ENCODE measurements at places on chromosomes 12 and 14. TPM values are rescaled to one million over a fixed set of nuclear protein-coding genes. Genes with fewer than 3 reads are reported as not detected.
A peak's percentile ranks its signal among the peaks of the same experiment; 100 is the strongest.

PROX2 gene
- total RNA-seq: 0.31 TPM

- DNase-seq: peak; percentile 44
Observed at GRCh38 chr12:4107436-4107878, 166.1 kb upstream of the CCND2 start.

LRRC43 gene
- total RNA-seq: 0.39 TPM

- DNase-seq: no peak
Observed at GRCh38 chr12:118065380-118065779, 4.4 kb upstream of the WSB2 start.

GRCh38 chr12:97862072-97862471 lies 399.5 kb downstream of the RMST start:
- no peak for DNase-seq

- DNase-seq: no peak
Observed at GRCh38 chr12:26810330-26810729, 22.7 kb downstream of the ITPR2 start.

RERG gene
- not detected for total RNA-seq

SERPINA1 gene
- total RNA-seq: 0.35 TPM

DNA sequence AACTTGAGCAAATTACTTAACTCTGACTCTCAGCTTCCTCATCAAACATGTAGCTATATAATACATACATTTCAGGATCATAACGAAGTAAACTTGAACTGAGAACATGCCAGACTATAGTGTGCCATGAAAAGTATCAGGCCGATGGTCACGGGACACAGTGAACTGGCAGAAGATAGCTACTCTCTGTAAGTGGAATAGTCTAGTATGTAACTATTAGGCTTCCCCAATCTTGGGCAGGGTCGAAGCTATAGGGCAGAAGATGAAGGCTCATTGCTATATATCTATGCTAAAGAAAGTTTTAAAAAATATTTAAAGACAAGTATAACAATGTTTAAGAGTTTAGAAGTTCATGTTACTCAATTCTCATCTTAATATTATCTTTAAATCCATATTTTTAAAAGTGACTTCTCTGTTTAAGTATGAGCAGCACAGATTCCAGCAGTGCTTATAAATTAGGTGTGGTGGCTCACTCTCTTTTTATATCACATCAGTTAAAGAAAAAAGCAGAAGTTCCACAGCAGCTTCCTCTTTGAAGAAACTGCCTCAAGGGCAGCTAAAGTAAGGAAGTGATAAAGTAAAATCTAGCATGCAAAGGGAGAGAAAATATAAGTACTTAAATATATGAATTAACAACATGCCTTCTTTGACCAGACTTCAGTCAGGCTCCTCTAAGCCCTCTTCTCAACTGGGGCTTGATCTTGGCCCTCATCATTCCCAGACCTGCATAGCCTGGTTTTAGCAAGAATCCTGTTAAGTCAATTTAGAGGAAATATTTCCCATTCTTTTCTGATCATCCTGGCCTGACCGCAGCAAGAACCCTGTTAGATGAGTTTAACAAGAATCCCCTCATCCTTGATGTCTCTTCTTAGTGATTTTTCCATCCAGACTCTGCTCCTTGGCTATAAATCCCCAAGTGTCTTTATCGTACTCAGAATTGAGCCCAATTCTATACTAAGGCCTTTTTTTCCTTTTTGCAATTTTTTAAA lies 8.4 kb upstream of the GLIPR1 start:
- DNase-seq: no peak

GRCh38 chr14:24368562-24369252 lies 723 bp downstream of the NFATC4 start:
- no peak for DNase-seq

DNA sequence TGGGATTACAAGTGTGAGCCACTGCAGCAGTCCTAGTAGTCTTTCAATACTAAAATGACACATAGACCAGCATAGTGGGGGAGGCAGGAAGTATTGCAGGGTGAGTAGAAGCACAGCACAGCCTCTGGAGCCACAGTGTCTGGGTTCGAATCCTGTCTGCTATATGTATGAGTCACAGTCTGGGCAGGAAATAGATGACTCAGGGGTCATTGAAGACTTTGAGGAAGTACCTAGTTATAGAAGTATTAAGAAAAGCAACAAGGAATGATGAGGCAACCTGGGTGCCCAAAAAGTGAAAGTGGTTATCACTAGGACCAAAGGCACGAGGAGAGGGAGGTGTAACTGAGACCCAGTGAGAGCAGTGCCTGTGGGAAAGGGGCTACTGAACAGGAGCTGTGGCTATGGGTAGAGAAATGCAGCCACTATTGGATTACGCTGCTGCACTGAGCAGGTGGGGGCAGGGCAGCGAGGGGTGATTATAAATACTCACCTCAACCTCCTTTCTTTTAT lies 124.0 kb downstream of the PDE3A start:
- no peak for DNase-seq

GRCh38 chr14:60656686-60657455 lies 7.6 kb upstream of the SIX1 start:
- DNase-seq: peak; percentile 27

DNA sequence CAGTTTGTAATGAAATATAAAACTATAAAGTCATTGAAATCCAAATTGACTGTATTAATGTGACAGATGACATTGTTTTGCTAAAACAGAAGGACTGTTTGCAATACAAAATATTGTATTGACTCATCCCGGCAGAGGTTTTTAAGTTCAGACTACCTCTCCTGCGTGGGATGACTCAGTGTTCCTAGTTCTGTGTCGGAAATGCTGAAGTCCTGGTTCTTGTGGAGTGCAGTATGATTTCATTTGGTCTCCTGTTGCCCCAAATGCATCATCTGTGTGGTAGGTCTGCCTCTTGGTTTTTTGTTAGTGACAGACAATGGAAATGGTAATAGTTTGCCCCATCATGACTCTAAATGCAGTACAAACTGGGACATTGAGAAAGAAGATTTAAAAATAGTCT lies 27.8 kb downstream of the PELI2 start:
- no peak for DNase-seq

RASAL1 gene
- 2.3 TPM for total RNA-seq

- no peak for DNase-seq
Observed at GRCh38 chr12:88063375-88063774, 34.2 kb upstream of the C12orf50 start.

DNA sequence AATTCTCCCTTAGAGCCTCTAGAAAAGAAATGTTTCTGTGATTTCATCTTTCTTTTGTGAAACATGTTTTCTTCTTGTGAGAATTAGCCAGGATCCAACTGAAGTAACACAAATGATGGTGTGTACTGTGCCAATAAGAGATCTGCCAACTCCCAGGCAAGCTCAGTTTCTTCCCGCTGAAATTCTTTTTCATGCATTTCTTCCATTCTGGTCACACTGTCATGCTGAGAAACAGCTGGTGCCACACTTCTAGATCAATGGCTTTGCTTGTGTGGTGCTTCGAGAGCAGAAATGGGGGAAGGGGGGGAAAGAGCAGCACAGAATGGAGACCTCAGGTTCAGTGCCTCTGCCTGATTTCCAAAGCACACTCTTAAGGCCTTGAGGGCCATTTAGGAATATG lies 41.4 kb upstream of the FGF6 start:
- no peak for DNase-seq

- no peak for DNase-seq
Observed at GRCh38 chr12:49015196-49015595, 3.4 kb downstream of the PRKAG1 start.

DNA sequence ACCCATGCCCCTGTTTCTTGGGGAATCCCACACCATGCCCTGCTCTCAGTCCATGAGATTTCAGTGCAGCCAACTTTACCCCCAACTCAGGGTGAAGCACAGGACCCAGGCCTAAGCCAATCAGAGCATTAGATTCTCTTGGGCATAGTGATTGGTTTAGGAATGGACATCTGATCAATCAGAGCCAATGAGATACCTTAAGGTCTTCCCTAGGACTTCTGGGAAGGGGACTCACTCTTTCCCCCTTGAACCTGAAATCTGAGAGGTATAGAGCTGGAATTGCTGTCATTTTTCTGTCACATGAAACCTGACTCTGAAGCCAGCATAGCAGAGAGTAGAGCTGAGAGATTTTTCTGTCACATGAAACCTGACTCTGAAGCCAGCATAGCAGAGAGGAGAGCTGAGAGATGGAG lies 127.1 kb downstream of the ZFP36L1 start:
- DNase-seq: peak; percentile 27

- no peak for DNase-seq
Observed at GRCh38 chr14:29461101-29461500, 466.5 kb downstream of the PRKD1 start.

RECQL gene
- total RNA-seq: 14.6 TPM

TAS2R42 gene
- total RNA-seq: not detected

KCNMB4 gene
- total RNA-seq: 1.4 TPM

DNA sequence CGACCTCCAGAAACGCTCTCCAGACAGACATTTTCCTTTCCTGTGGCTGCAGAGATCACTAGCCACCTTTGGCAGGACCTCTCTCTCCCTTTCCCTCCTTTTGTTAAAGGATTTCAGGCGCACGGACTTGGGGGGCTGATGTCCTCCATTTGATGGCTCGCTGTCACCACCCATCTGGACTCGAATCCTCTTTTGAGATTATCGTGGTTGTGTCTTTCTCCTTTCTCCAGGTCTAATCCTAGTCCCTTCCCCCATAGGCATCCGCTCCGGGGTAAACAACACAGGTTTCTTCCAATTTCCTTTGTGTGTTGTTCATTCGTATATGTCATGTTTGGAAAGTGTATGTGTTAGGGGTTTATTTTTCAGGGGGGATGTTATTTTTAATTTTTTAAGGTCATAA lies 56.7 kb upstream of the SLC24A4 start:
- DNase-seq: no peak

MYH6 gene
- total RNA-seq: not detected

- no peak for DNase-seq
Observed at GRCh38 chr12:112096070-112096469, 12.5 kb downstream of the NAA25 start.

- DNase-seq: no peak
Observed at GRCh38 chr14:58444627-58445026, 17.1 kb downstream of the KIAA0586 start.

LRRC9 gene
- total RNA-seq: not detected

PLEKHD1 gene
- 0.46 TPM for total RNA-seq

- DNase-seq: no peak
Observed at GRCh38 chr14:67446371-67447032, 34.5 kb upstream of the PLEK2 start.

- no peak for DNase-seq
Observed at GRCh38 chr14:93981316-93982229, 5.2 kb upstream of the ASB2 start.

GRCh38 chr12:49728446-49728845 lies 12.9 kb upstream of the TMBIM6 start:
- DNase-seq: no peak

HIP1R gene
- 277 TPM for total RNA-seq

- DNase-seq: no peak
Observed at GRCh38 chr12:64609536-64610078, 688 bp upstream of the RASSF3 start.

KRT82 gene
- total RNA-seq: not detected

GRCh38 chr12:88977115-88977514 lies 375.2 kb downstream of the DUSP6 start:
- no peak for DNase-seq

- DNase-seq: no peak
Observed at GRCh38 chr14:92645841-92646478, 102.5 kb downstream of the LGMN start.

- DNase-seq: no peak
Observed at GRCh38 chr12:16003460-16003859, 92.3 kb downstream of the DERA start.

LGR5 gene
- total RNA-seq: not detected

All from CD8-positive, alpha-beta T cell (primary cell).